SJCRH30 (cell line): ENCODE measurements at places on chromosomes 5 and 9. TPM values are rescaled to one million over a fixed set of nuclear protein-coding genes. Genes with fewer than 3 reads are reported as not detected.

Gene IRX2
- total RNA-seq, result 6.1 and 6.4 TPM in 2 replicates

Gene AFAP1L1
- total RNA-seq, result 0.45 and 0.56 TPM in 2 replicates

Gene FOXE1
- total RNA-seq, result not detected in 2 replicates

Gene RORB
- not detected in 2 replicates for total RNA-seq

Gene PCDHB12
- 4.5 and 4.7 TPM in 2 replicates for total RNA-seq

Gene DOCK8
- total RNA-seq, result 1.9 and 2.2 TPM in 2 replicates

Gene PCDHB5
- total RNA-seq, result 20.4 and 23.8 TPM in 2 replicates

Gene PPP2R2B
- total RNA-seq, result 0.04 TPM in 1 of 2 replicates, not detected in the other

Gene SIT1
- total RNA-seq, result 0.13 TPM in 1 of 2 replicates, not detected in the other

Gene RAI14
- total RNA-seq, result 67.4 and 74.4 TPM in 2 replicates

Gene EDIL3
- 27.8 and 29.0 TPM in 2 replicates for total RNA-seq

Gene PCDHA4
- not detected in 2 replicates for total RNA-seq

DNA sequence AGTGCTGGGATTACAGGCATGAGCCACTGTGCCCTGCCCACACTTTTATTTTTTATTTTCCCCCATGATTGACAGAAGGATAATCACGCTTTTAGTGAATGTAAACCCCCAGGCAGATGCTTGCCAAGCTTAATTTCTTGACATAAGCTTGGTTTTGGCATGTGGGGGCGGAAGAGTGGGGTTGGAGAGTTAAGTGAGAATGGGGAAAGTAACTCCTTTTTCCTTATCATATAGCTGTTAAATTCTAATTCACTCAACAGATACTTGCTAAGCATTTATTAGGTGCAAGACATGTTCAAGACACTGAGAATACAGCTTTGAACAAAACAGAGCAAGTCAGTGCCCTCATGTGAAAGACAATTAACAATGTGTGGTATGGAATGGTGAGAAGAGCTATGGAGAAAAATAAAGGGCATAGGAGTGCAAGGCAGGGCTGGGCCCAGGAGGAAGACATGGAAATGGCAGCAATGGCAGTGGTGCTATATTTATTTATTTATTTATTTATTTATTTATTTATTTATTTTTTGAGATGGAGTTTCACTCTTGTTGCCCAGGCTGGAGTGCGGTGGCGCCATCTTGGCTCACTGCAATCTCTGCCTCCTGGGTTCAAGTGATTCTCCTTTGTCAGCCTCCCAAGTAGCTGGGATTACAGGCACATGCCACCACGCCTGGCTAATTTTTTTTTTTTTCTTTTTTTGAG is 2.2 kb downstream of the SLC26A2 start:
- no peak for DNase-seq
- H3K4me1 ChIP-seq, result peaks cover 17% of the 10 kb centered on the region; the same call in 1 of the 2 replicates
- H3K27ac ChIP-seq, result no peak overlapping the region

DNA sequence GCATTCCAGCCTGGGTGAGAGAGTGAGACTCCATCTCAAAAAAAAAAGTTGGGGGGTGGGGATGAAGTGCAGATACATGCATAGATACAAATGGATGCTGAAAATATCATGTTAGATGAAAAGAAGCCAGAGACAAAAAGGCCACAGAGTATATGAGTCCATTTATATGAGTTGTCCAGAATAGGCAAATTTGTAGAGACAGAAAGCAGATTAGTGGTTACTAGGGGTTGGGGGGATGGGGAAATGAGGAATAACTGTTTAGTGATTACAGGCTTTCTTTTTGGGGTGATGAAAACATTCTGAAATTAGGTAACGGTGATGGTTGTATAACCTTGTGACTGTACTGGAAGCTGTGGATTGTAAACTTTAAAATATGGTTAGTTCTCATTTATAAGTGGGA is 13.8 kb upstream of the LHFPL2 start:
- H3K4me3 ChIP-seq, result no peak overlapping the region
- DNase-seq, result no peak
- H3K4me1 ChIP-seq, result peaks cover 13% of the 10 kb centered on the region; the same call in 1 of the 2 replicates
- H3K27ac ChIP-seq, result no peak overlapping the region
- no peaks in the 10 kb centered on the region for H3K36me3 ChIP-seq

- DNase-seq, result no peak
- no peak overlapping the region for H3K4me3 ChIP-seq
- no peaks in the 10 kb centered on the region for H3K4me1 ChIP-seq
- no peak overlapping the region for H3K27ac ChIP-seq
- no peaks in the 10 kb centered on the region for H3K27me3 ChIP-seq
Observed at GRCh38 chr5:154734370-154735248, 20.6 kb upstream of the LARP1 start.

DNA sequence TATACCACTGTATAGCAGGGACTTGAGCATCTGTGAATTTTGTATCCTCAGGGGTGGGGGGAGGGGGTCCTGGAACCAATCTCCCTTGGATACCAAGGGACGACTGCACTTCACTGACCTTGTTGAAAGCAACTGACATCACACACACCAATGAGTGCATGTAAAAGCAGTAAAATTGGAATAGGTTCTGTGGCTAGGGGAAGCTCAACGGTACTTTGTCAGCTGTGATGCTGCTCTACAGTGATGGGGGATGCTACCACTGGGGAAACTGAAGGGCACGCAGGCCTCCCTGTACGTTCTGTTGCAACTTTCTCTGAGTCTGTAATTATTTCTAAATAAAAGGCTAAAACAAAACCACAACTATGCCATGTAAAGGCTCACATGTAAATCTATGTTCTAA is 47.0 kb upstream of the RETREG1 start:
- H3K36me3 ChIP-seq, result no peaks in the 10 kb centered on the region
- no peaks in the 10 kb centered on the region for H3K27me3 ChIP-seq

DNA sequence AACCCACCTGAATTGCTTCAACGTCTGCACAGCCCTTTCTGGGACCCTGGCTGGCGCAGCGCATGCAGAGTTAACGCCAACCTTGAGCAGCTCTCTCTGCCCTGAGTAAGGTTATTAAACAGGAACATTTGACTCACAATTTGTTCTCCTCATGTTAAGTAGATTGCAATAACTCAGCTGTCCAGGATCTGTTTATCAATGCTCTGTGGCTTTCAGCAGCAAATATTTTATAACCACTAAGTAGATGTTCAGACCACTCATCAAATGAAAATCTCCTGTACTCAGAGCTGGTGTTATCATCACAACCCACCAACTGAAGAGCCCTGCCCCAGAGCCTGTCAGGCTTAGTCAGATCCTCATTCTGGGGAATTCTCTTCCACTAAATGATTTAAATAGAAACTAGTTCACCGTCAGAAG is 403.0 kb downstream of the ZNF608 start:
- no peaks in the 10 kb centered on the region for H3K4me1 ChIP-seq
- no peak overlapping the region for H3K27ac ChIP-seq
- H3K27me3 ChIP-seq, result no peaks in the 10 kb centered on the region

- no peak overlapping the region for H3K4me3 ChIP-seq
- no peaks in the 10 kb centered on the region for H3K27me3 ChIP-seq
- no peaks in the 10 kb centered on the region for H3K4me1 ChIP-seq
- H3K36me3 ChIP-seq, result no peaks in the 10 kb centered on the region; the same call in 1 of the 2 replicates
Observed at GRCh38 chr5:34675857-34676256, 19.7 kb downstream of the RAI14 start.

- H3K27ac ChIP-seq, result no peak overlapping the region
- 0 out of 2 replicates have a peak, but pooled peaks cover 5% of the 10 kb centered on the region for H3K27me3 ChIP-seq
- H3K4me1 ChIP-seq, result no peaks in the 10 kb centered on the region
- no peak for DNase-seq
Observed at GRCh38 chr5:56456002-56456401, 222.9 kb upstream of the ANKRD55 start.

DNA sequence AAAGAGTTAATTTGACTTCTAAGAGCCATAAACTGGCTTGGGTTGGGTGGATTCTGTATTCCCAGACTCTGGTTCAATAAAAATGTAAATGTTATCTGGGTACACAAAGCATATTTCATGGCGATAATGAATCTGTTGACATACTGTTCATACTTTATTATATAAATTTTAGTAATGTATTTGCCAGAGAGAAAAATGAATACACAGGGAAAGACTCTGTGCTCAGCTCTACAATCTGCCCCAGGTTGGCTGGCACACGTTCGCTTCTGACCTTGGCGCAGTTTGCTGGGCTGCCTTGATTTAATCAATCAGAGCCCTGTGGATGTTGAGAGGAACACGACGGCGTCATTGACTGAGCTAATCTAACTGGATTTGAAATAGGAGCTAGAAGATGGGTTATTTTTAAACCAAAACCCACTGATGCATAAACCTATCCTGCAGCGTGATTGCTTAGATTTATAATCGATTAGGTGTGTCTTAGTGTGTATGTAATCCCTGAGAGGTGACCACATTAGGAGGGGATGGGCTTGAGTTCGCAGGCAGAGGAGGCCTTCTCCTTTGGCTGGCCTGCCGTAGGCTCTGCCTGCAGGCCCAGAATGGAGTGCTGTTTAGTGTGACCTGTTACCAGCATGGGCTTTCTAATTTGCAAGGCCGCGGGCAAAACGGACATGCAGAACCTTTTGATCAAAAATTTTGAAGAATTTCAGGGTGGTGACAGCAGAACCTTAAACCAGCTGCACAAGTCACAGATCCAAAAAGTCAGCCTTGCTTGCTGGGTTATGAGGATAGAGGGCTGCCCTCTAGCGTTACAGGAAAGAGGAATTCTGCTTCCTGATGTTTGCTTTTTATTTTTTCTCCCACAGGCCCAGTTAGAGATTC is 3.9 kb upstream of the ADCY2 start:
- no peaks in the 10 kb centered on the region for H3K27me3 ChIP-seq
- no peak overlapping the region for H3K27ac ChIP-seq
- no peak for DNase-seq
- H3K36me3 ChIP-seq, result no peaks in the 10 kb centered on the region
- H3K4me3 ChIP-seq, result no peak overlapping the region

GRCh38 chr5:100898504-100899346 is 4.4 kb downstream of the ST8SIA4 start:
- no peaks in the 10 kb centered on the region for H3K27me3 ChIP-seq
- H3K4me3 ChIP-seq, result no peak overlapping the region
- H3K27ac ChIP-seq, result no peak overlapping the region
- DNase-seq, result no peak
- H3K4me1 ChIP-seq, result no peaks in the 10 kb centered on the region
- no peaks in the 10 kb centered on the region for H3K36me3 ChIP-seq

DNA sequence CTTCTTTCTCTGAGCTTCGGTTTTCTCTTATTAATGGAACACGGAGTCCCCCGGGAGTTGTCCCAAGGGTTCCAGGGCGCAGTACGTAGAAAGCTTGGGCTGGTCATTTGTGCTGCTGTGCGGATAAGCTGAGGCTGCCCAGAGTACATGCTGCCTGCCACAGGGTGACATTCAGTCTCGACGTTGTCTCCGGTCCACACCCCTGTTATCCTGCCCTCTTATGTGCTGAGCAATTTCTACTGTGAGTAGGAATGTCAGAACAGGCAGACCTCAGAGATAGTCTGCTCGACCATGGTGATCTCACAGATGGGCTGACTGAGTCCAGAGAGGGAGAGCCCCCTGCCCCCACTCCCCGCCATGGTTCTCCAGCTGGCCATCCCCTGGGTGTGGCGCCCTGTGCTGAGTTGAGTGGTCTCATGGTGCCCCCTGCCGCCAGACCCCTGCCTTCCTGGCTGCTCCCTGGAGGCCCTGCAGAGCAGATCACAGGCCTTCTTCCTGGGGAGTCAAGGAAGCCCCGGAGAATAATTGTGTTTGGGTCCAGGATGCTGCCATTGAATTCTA is 124.0 kb downstream of the RGS3 start:
- H3K36me3 ChIP-seq, result peaks cover 19% of the 10 kb centered on the region
- no peaks in the 10 kb centered on the region for H3K27me3 ChIP-seq
- H3K4me3 ChIP-seq, result no peak overlapping the region
- no peaks in the 10 kb centered on the region for H3K4me1 ChIP-seq
- H3K27ac ChIP-seq, result no peak overlapping the region

DNA sequence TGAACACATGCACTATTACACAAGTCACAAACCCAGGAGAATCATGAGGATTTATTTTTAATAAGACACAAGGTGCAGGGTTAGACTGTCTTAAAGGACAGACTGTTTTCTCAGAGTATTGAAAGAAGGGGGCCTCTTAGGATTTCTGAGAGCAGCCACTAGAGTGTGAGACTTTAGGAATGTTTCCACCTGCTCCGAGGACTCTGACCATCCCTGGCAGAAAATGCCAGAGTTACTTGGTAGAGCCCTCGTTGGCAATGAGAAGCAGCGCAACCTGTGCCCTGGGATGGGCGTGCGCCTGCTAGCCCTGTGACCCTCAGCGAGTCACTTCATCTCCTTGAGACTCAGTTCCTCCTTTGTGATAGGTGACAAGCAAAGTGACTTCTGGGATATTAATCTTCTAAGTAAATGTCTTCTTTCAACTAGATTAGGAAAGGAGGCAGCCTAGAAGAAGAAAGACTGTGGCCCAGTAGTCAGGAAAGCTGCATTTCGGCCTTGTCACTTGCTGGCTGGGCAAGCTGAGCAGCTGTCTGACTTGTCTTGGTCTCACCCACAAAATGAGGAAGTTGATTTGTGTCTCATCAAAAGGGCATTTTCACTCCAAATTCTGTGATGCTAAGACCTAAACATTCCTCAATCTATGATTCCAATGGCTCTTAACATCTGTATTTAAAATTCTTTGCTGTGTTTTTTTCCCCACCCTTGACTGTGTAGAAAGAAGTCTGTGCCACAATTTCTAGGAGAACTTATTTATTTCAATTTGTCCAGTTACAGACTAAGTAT is 60.5 kb downstream of the PTCD2 start:
- H3K4me3 ChIP-seq, result no peak overlapping the region
- H3K36me3 ChIP-seq, result no peaks in the 10 kb centered on the region
- H3K27me3 ChIP-seq, result no peaks in the 10 kb centered on the region

DNA sequence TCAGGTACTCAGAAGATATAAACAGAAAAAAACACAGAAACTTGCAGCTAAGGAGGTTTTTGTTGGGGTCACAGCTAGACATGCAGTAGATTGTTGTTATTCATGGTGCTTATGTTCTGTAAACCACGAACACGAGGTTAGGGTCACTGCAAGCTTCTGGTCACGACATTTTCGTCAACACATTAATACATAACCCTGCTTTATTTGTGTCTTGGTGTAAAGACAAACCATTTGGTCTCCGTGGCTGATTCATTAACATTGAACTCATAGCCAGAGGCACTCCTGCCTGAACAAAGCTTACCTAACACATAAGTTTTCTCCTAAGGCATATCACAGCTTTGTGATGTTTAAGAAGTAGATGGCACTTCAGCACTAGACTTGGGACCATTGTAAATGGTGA is 16.9 kb downstream of the TEK start:
- H3K27ac ChIP-seq, result peak overlapping the region; percentile 86
- peaks cover 25% of the 10 kb centered on the region for H3K4me1 ChIP-seq
- DNase-seq, result no peak
- no peaks in the 10 kb centered on the region for H3K36me3 ChIP-seq
- H3K27me3 ChIP-seq, result no peaks in the 10 kb centered on the region
